ENCODE measurements at places on chromosomes 12 and 14. TPM values are rescaled to one million over a fixed set of nuclear protein-coding genes. Genes with fewer than 3 reads are reported as not detected.
A peak's percentile ranks its signal among the peaks of the same experiment; 100 is the strongest.

GRCh38 chr12:11927286-11927935 lies 143.3 kb upstream of the BCL2L14 start:
- no peak for DNase-seq

GRCh38 chr12:110124269-110124995 lies at the start of gene IFT81:
Gene IFT81 (plus strand): TSS chr12:110124357. CDS start chr12:110127381, 3,024 bp downstream.
- peak; percentile 95 for DNase-seq

- DNase-seq, result no peak
These were observed 53.7 kb downstream of the SYT1 start for GRCh38 chr12:78918268-78918667.

VPS33A gene
- 34.9 TPM for total RNA-seq

GRCh38 chr12:6869049-6870021 lies 2.0 kb downstream of the TPI1 start:
- peak; percentile 92 for DNase-seq

- no peak for DNase-seq
These were observed 997.8 kb downstream of the NRXN3 start for GRCh38 chr14:79167957-79168356.

SLC15A4 gene
- 19.6 TPM for total RNA-seq

DDHD1 gene
- total RNA-seq, result 9.0 TPM

PTCSC3 gene
- total RNA-seq, result not detected

GLI1 gene
- 0.48 TPM for total RNA-seq

IFNG-AS1 gene
- not detected for total RNA-seq

DNA sequence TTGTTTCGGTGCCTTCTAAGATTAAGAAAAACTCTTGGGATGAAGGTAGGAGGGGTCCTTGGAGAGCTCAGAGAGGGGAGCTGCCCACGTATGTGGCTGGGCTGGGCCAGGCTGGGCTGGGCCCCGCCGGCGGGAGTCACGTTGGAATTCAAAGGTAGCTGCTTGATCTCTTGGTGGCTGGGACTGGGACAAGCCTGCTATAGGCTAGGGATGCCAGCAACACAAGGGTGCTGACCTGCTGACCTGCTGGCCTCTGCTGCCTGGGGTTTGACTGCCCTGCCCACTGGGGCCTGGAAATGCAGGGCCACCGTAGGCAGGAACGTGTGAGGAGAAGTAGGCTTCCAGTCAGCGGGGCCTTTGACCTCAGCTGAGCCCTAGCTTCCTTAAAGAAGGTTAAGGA lies 52.8 kb upstream of the GTF2A1 start:
- DNase-seq, result no peak

- DNase-seq, result no peak
These were observed 29.2 kb downstream of the ZCCHC8 start for GRCh38 chr12:122471324-122472226.

DNA sequence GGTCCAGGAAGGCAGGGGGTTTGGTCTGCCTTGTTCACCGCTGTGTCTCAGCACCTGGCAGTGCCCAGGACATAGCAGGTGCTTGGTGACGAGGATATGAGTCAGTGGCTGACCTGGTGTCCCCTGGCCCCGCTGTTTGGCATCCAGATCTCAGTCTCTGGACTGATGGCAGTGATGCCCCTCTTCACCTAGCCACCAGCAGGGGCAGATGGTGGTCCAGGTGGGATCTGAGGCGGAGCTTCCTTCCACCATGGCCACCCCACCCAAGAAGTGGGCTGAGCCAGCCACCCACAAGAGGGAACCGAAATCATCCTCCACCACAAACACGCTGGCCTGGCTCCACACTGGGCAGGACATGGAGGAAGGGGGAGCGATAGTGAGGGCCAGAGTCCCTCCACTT lies 16.1 kb upstream of the SH2B3 start:
- no peak for DNase-seq

- DNase-seq, result no peak
These were observed 74.3 kb downstream of the SUSD6 start for GRCh38 chr14:69685716-69686115.

MANSC4 gene
- not detected for total RNA-seq

Measured in Caco-2 (cell line).